ENCODE measurements at places on chromosomes 7 and 10.

- DNase-seq, result no peak
Observed at GRCh38 chr10:65628493-65629139, 1297.2 kb upstream of the LRRTM3 start.

DNA sequence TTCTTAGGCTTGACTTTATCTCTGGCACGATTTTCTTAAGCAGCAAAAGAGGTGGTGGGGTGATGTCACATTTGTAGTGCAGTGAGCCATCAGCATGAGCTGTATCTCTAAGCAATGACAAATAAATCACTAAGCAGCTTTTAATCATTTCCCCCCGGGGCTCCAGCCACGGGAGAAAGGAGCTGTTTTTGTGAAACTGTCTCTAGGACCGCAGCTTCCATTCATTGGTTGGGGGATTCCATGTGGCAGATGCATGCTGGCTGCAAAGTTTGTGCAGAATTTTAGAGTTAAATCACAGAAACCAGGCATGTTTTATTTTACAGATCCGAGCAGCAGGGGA lies 464 bp downstream of the KIAA1217 start:
- DNase-seq, result no peak

GRCh38 chr10:24496906-24497305 lies 226.8 kb downstream of the ARHGAP21 start:
- no peak for DNase-seq

- DNase-seq, result no peak
Observed at GRCh38 chr7:116672596-116673456, 830 bp downstream of the MET start.

GRCh38 chr7:23285657-23286646 lies 13.2 kb upstream of the MALSU1 start:
- DNase-seq, result no peak

DNA sequence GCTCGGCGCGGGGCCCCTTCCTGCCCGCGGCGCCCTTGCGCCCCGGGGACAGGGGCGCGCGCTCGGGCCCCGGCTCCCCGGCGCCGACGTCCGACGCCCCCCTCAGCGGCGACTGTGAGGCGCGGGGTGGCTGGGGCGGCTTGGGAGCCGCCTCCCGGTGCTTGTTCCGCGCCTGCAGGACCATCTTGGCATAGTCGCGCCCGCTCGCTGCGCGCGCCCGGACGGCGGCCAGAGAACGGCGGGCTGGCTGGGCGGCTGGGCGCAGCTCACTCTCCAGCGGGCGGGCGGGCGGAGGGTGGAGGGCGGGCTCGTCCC lies at the start of gene DPY19L1:
Gene DPY19L1 (minus strand): TSS at position 275 of the 315 bp plus-strand sequence. CDS start 91 bp downstream, at position 184.
- DNase-seq, result no peak

All from activated CD4-positive, alpha-beta T cell treated with anti-CD3 and anti-CD28 coated beads for 4 hours (primary cell).